ENCODE measurements at places on chromosomes 7 and 10.

- DNase-seq, result no peak
These were observed 141.1 kb upstream of the PCBD1 start for GRCh38 chr10:71029411-71029892.

DNA sequence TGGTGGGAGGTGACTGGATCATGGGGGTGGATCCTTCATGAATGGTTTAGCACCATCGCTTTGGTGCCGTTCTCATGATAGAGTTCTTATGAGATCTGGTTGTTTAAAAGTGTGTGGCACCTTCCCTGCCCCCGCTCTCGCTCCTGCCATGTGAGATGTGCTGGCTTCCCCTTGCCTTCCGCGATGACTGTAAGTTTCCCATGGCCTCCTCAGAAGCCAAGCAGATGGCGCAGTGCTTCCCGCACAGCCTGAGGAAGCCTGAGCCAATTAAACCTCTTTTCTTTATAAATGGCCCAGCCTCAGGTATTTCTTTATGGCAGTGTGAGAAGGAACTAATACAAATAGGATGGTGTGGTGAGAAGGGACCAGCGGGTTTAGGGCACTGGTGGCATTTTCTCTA lies 243.3 kb upstream of the CELF2 start:
- no peak for DNase-seq

DNA sequence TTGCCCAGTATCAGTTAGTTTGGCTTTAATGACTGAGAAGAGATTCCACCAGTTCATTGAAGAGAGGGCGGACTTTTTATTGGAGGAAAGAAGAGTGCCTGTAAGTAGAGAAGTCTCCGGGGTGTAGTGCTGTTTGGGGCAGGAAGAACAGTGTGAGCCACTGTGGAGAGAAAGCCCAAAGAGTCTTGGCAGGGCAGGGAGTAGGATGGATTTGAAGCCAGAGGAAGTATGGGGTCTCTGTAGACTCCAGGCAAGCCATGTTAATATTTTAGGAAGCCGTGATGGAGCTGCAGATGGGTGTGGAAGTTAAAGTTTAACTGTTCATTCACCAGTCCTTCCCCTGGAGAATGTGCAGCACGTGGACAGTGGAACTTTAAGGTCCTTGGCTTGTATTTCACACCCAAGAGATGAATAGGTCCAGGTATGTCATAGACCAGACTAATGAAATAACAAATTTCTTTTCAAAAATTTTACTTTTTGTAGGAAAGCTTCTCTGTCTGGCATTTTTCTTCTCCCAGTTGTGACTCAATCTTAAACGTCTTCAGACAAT lies 54.1 kb downstream of the TCF7L2 start:
- no peak for DNase-seq

DNA sequence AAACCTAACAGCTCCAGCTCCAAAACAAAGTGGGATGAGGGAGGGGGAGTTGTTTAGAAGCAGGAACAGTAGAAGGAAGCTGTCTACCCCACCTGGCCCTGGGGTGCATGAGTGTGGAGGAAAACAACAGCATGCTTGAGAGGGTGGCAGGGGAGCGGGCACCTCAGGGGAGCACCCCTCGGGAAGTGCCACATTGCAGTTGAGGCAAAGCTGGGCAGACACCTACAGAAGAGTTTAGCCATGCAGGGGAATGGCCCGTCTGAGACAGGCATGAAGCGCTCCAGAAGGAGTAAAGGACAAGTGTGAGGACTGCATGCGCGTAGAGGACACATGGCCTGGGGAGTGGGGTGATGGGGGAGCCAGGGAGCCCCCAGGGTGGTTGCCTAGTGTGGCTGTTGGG lies 18.1 kb downstream of the CHAT start:
- DNase-seq, result no peak

- DNase-seq, result no peak
These were observed 206.6 kb downstream of the BAMBI start for GRCh38 chr10:28883741-28884423.

GRCh38 chr7:73701357-73701995 lies 18.0 kb downstream of the STX1A start:
- peak; percentile 44 for DNase-seq

DNA sequence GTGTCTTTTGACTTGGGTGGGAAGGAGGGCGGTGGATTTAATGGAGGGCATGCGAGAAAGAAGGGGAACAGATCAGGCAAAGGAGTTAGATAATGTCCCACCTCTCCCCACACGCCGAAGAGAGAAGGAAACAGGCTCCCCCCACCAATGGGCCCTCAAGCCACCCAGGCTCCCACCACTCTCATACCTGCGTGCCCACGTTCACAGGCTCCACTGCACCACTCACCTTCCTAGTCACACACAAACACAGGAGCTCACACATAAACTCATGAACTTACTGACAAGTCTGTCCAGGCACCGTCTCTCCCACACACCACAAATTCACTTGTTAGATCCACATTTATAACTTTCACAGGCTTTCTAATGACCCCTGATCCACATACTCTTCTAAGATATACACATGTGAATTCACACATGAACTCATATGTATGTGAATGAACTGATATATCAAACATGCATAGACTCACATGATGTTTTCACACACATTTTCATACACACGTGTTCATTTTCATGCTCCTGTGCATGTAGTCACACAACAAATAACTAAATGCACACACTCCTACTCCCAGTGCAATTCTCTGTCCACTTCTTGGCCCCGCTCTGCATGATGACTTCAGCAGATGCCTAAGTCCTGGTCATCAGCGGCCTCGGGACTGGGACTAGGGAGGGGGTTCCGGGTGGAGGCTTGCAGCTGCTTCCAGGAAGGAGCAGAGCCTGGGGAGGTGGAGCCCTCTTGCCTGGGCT lies 1.5 kb downstream of the LZTS2 start:
- no peak for DNase-seq

GRCh38 chr10:13717936-13718772 lies 131.4 kb downstream of the PRPF18 start:
- DNase-seq, result peak; percentile 41

DNA sequence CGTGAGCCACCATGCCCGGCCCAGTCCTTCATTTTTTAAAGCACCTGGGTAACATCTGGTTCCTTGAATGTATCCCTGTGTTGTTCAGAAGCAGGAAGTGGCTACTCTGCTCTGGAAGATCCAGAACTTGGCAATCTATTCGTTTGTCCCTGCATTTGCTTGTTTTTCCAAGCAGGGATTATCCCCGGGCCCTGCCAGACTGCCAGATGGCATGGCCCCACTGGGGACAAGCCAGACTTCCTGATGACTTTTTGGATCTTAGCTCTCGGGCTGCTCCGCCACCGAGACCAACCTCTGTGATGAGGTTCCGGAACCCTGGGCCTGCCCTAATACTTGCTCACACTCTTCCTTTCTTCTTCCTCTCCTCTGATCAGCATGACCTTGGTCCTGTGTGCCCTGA lies 496.7 kb downstream of the TYW1 start:
- no peak for DNase-seq

DNA sequence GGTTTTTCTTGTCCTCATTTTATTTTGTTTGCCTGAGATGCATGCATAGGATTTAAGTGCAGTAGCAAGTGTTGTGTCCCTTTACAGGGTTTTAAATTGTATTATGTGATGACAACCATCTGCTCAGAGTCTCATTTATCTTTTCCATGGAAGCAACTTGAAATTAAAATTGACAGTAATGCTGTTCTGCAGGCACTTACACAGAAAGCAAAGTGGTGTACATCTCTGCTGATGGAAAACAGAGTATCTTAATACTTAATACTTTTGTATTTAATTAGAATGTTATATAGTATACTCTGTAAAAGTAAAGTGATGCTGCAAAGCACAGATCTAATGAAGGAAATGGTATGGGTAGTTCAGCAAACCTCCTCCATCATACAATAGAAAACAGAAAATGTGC lies 482.9 kb downstream of the POM121L12 start:
- no peak for DNase-seq
